Activated CD8-positive, alpha-beta memory T cell treated with anti-CD3 and anti-CD28 coated beads for 24 hours (primary cell): ENCODE measurements at places on chromosomes 4 and X.

- no peak for DNase-seq
These were observed 95.0 kb upstream of the SOX3 start for GRCh38 chrX:140599851-140600250.

- DNase-seq = no peak
These were observed 54.8 kb downstream of the TLL1 start for GRCh38 chr4:165927815-165928214.

GRCh38 chr4:8291701-8292477 lies 22.3 kb downstream of the HTRA3 start:
- no peak for DNase-seq

DNA sequence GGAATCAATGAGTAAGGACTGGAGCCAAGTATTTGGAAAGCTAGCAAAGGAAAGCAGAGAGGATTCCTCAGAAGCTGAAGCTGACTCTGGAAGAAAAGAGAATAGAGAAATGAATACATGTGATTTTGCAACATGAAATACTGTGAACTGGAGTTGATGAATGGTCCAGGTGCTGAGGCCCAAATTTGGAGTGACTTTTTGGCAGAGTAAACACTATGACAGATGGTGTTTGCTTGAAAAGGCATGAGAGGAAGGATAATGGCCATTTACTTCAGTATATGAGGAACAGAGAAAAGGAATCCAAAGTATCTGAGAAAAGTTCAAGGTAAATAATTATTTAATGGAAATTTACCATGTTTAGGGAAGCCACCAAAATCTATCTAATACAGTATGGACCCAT lies 236.7 kb downstream of the SLITRK2 start:
- no peak for DNase-seq

DNA sequence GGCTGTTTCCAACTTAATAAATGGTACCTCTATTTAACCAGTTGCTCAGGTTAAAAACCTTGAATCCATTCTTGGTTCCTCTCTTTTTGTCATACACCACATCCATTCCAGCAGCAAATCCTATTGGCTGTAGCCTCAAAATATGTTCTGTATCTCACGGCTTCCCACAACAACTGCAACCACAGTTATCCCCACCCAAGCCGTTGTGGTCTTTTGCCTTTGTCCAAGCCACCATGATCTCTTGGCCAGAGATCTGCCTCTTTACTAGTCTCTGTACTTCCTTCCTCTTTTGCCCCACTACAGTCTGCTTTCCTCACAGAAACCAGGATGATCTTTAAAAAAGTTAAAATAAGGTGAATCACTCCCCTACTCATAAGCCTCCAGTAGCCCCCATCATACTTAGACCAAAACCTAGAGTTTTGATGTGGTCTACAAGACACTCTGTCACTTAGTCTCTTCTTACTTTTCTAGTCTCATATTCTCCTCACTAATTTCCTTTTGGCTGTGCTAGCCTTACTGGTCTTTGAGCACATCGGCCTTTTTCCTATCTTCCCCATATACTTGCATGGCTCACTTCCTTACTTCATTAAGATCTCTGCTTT lies 10.3 kb downstream of the MAOA start:
- no peak for DNase-seq

DNA sequence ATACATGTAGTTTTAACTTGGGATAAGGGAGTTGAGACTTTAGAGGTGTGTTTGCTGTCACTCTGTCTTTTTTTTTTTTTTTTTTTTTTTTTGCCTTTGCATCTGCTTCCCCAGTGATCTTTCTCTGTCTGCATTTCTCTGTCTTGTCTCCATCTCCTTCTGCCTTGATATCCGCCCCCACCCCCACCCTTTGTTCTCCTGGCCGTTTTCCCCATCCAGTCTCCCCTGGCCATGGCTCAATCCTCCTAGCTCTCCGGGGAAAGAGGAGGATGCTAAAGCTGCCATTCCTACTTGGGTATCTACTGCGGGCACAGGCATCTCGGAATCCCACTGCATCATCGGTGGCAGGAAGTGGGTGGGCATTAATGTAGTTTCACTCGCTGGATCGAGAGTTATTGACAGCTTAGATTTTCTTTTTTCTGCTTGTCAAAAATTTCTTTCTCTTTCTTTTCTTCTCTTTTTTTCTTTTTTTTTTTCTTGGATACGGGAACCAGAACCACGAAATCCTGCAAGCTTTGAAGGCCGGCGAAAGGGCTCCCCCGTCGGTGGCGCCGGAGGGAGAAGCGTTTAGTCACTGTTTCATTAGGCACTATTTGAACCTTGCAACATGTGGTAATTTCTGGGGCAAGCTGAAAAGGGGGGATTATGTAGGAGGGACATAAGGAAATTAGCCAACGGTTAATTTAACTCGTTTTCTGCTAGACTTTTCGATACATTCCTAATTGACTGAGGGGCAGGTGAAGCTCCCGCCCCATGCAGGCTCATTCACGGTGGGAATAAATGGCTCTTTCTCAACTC lies 8.2 kb downstream of the GSX2 start:
- no peak for DNase-seq

GRCh38 chr4:151797131-151797530 lies 36.3 kb upstream of the GATB start:
- no peak for DNase-seq

GRCh38 chrX:20513185-20513584 lies 246.5 kb upstream of the RPS6KA3 start:
- DNase-seq = no peak

- DNase-seq = no peak
These were observed 8.0 kb upstream of the TENM3 start for GRCh38 chr4:182235021-182235795.

DNA sequence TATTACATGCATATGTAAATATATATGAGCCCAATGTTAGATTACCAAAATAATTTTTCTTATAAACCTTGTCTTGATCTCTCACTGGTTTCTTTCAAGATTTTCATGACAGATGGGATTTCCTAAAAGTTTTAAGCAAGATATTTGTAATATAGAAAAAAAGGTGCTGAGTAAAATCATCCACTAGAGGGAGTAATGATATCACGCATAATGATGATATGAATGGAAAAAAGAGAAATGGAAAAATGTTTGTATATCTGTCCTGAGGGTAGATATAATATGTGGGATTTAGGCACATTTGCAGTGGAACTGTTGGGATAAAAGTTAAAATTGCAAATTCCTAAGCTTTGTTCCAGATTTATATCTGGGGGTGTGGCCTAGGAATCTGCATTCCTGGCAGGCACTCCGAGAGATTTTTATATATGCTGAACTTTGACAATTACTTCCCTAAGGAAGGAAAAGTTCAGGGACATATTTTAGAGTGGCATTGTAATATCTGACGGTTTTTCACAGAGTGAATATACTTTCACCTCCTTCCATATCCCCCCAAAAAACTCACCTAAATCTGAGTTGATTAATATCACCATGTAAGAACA lies 60.5 kb downstream of the TMA16 start:
- no peak for DNase-seq

DNA sequence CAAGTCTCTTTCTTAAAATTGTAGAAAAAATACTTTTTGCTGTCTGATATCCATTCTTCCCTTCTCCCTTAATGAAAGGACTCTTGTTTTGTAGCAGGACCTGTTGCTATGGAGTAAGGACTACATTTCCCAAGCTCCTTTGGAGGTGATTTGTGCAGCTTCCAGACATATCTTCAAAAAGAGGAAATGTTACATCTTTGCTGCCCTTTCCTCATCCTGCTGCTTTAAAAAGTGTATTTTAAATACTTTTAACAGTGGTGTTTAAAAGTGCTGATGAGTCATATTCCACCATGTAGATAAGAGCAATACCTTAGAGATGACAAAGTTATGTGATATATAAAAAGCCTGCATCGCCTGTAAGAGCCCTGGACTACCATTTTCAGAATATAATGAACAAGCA lies 98.7 kb downstream of the CFAP299 start:
- no peak for DNase-seq

GRCh38 chr4:31045151-31045550 lies 325.0 kb downstream of the PCDH7 start:
- no peak for DNase-seq

GRCh38 chr4:81137446-81137845 lies 77.6 kb downstream of the PRKG2 start:
- DNase-seq = no peak

GRCh38 chrX:75106772-75107171 lies 49.3 kb downstream of the ABCB7 start:
- DNase-seq = no peak

DNA sequence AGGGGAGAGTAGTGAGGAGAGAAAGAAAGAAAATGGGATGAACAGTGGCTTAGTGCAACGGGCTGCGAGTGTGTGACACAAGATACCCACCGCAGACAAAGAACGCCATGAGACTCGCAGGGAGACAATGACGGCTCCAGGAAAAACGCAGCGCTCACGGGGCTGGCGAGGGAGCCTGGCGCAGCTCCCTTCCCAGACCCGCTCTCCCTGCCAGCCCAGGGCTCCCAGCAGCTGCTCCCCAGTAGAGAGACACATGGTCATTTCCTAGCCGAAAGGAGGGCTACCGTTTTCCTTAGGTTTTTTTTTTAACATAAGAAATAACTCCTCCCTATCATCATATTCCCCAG lies 149.5 kb downstream of the MAML3 start:
- DNase-seq = no peak

GRCh38 chr4:113449410-113449974 lies 312.0 kb downstream of the CAMK2D start:
- DNase-seq = no peak

DNA sequence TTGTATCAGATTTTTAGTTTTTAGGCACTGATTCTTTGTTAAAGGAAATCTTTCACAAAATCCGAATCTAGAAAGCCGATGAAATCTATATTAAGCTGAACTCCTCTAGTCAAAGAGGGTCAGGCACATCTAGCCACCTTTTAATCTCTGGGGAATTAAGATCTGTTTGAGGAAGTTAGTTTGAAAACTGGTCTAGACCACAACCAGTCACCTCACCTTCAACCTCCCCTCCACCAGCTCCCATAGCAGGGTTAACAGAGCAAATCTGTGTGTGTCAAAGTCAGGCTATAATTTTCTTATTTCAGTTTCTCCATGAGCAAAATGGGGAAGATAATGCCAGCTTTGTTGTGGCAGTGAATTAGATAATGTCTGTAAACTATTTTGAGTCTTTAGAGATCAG lies 110.0 kb upstream of the IGFBP7 start:
- DNase-seq = no peak

DNA sequence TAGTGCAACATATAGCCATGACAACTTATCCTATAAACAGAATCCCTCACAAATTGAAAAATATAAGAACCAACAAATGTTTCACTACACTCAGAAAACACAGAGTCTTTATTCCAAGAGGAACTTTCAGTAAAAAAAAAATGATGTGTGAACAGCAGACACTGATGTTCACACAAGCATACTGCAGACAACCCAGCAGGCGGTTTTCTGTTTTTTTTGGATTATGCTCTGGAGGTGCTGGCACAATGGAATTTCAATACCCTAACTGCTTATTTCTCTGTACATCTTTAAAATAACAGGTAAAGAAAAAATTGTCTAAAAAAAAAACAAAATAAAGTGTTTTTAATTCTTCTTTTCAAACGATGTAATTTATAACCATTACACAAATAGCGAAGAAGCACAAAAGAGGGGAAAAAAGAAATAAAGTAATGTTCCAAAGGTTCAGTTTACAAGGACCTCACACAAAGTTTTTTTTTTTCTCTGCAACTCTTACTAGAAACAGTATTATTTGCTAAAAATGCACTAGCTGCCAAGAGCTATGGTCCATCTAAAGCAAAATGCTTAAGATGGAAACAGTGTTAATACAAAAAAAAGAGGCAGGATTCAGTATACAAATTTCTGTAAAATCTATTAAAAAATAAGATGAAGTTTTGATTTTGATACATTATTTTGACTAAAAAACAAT lies 55.3 kb downstream of the ANAPC10 start:
- DNase-seq = no peak

GRCh38 chr4:20512033-20512792 lies 188.0 kb upstream of the PACRGL start:
- DNase-seq = no peak

- DNase-seq = peak; percentile 70
These were observed 59.3 kb downstream of the MAML3 start for GRCh38 chr4:140094438-140095420.

DNA sequence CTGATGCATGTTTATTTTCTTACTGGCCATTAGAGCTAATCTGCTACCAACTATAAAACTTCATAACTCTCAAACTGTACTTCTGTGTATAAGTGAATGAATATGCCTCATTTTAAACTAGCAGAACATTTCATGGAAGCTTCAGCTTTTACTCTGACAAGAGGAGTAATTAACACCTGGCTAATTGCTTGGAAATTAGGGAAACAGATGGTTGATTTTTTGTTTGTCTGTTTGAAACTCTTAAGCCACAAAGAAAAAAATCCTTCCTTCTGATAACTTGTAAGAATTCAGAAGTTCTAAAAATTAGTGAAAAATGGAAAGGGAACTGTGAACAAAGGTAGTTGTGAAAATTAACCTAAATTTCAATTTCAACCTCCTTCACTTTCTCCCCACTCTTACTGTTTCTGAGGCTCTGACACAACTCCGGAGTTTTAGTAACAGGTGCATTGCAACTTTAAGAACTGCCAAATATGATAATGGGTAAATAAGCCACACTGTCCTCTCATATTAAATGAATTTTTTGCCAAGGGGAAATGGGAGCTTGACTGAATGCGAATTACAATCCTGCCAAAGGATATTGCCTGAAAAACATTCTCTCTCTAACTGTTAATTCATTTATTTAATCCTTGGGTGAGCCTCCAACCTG lies 1.0 kb downstream of the EGF start:
- no peak for DNase-seq

- no peak for DNase-seq
These were observed 831.2 kb downstream of the CCSER1 start for GRCh38 chr4:90958256-90958895.

DNA sequence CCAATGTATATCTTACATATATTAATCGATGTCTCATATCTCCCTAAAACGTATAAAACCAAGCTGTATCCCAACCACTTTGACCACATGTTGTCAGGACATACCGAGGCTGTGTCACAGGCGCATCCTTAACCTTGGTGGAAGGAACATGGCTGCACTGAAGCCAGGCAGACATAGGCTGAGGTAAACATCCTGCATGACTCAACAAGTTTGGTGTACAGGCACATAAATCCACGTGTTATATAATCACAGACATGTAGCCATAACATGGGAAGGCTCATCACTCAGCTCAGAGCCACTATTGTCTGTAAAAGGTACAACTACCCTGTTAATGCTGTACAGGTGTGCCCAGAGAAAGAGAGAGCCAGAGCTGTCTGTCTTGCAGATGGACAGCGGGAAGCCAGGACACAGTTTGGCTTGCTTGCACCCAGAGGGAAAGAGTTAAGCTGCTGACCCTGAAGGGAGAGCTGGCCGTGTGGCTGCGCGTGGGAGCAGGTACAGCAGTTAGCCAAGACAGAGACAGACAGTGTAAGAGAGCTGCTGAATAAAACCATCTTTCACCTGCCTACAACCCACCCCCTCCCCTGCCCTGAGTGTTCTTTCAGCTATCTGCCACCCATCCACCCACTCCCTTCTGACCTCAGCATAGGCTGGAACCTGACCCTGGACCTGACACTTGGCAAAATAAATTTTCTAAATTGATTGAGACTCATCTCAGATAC lies 22.3 kb upstream of the ZBTB33 start:
- no peak for DNase-seq

DNA sequence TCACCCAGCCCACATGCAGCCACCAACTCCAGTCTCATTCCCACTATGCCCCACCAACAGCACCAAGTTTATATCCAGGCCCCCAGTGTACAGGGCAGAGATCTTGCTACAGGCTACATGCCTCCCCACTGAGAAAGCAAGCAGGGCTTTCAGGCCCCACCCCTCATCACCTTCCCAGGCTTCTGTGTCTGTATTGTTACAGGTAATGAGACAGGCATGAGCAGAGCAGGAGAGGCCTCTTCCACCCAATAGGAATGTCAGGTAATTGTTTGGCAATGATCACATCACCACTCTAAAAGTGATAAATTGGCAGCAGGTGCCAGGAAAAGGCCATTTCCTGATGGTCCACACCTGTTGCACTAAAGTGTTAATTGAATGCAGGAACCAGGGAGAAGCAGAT lies 102.5 kb downstream of the ZNF518B start:
- no peak for DNase-seq
